ENCODE measurements at places on chromosomes 4 and X. TPM values are rescaled to one million over a fixed set of nuclear protein-coding genes. Genes with fewer than 3 reads are reported as not detected.

The SLC9A7 gene
- 15.4 TPM for total RNA-seq

The ENPEP gene
- total RNA-seq: 1.1 TPM

The C1QTNF7 gene
- not detected for total RNA-seq

The PRKG2 gene
- 0.27 TPM for total RNA-seq

The TMEM154 gene
- 39.4 TPM for total RNA-seq

The ZNF711 gene
- total RNA-seq: 0.54 TPM
